Activated T-helper 1 cell treated with anti-CD3 and anti-CD28 coated beads, Interleukin-2, amount 50 U/mL, for 16 hours (primary cell): ENCODE measurements at places on chromosomes 12 and 14.
A peak's percentile ranks its signal among the peaks of the same experiment; 100 is the strongest.

DNA sequence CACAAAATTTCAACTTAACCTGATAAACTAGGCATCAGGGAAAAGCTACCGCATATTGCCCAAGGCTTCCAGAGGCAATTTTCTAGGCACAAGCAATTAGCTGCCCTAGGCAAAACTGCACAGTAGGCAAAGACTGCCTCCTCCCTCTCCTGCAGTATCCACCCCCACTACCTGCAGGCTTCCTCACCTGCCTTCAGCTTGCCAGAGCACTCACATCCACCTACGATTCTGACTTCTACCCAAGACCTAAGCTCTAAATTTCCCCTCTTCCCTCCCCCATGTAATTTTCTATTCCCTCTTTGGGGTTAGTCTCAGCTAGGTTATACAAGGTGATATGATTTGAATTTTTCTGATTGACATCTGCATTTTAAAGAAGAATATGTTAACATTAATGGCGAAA lies 21.9 kb upstream of the CCDC196 start:
- DNase-seq: no peak

DNA sequence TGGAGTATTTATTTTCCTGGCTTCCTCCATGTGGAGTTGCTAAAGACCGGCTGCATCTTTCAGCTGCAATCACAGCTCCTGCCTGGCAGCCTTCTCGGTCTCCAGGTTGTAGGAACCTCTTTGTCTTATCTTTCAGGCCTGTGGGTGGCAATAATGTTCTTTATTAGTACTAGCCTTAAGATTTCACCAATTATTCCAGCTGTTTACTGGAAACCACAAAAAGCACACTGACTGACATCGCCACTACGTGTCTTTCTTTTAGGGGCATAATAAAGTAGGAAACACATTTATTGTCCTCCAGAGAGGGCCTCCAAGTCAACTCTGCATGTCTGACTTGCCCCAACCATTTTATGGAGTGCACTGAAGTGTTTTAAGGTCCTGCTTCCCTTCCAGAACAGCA lies 1116.5 kb upstream of the TMEM132C start:
- no peak for DNase-seq

DNA sequence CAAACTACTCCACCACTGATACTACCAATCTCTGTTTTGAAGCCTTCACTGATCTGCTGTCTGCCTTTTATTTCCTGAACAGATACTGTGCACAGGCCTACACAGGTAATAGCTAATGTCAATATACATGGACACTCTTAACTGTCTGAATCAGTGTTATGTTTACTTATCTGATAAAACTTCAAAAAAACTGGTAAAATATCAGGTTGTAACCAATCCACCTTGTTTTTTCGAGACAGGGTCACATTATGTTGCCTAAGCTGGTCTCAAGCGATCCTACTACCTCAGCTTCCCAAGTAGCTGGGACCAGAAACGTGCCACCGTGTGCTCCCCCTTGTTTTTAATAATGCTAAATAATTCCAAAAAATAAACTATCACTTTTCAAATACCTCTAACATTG lies 43.5 kb downstream of the HECTD1 start:
- no peak for DNase-seq

GRCh38 chr12:47507221-47507620 lies 198.6 kb downstream of the RPAP3 start:
- DNase-seq: no peak

GRCh38 chr14:63288853-63289252 lies 29.9 kb downstream of the GPHB5 start:
- no peak for DNase-seq

GRCh38 chr12:110908377-110909152 lies 11.8 kb downstream of the MYL2 start:
- no peak for DNase-seq

GRCh38 chr12:69167648-69168165 lies 71.7 kb upstream of the CPSF6 start:
- no peak for DNase-seq

DNA sequence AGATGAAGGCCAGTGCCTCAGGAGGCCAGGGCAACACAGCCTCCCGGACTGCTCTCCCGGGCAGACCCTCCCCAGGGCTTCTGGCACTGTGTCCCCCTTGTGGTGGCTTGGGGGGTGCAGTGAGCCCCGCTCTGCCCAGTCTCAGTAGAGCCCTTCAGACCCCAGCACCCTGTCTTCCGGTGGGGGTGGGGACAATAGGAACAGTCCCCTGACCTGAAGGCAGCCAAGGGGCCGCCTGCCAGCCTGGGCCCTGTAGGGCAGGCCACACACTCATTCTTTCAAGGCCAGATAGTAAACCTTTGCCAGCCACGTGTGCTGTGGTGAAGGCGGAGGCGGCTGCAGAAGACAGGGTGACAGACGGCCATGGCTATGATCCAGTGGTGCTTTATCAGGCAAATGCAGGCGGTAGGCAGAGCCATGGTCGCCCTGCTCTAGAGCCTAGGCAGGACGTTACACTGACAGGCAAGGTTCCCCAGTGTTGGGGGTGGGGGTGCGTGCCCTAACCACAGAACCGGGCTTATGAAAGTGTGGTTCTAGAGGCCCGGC lies 15.0 kb downstream of the ZFYVE21 start:
- DNase-seq: no peak

DNA sequence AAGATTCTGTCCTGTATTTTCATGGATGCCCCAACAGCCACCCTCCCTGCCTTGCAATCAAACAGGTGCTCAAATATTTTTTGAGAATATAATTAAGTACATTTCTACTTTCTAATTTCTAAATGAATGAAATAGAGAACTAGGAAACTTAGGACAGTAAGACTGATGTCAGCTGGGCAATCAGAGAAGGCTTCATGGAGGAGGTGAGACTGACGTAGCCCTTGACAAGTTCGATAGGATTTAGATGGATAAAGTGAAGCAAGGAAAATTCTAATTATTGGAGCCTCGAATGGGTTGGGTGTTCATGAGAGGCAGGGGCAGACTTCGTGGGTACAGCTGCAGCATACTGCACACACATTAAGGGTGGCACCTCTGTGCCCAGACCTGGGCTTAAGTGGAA lies 36.0 kb downstream of the NINJ2 start:
- no peak for DNase-seq

GRCh38 chr14:58918066-58918738 lies 270.3 kb upstream of the DAAM1 start:
- DNase-seq: no peak

- DNase-seq: no peak
These were observed 131.7 kb downstream of the LLPH start for GRCh38 chr12:65998536-65999530.

- DNase-seq: peak; percentile 45
These were observed 24.1 kb upstream of the BCDIN3D start for GRCh38 chr12:49866859-49867569.

GRCh38 chr12:39252628-39253027 lies 190.3 kb downstream of the KIF21A start:
- DNase-seq: no peak

DNA sequence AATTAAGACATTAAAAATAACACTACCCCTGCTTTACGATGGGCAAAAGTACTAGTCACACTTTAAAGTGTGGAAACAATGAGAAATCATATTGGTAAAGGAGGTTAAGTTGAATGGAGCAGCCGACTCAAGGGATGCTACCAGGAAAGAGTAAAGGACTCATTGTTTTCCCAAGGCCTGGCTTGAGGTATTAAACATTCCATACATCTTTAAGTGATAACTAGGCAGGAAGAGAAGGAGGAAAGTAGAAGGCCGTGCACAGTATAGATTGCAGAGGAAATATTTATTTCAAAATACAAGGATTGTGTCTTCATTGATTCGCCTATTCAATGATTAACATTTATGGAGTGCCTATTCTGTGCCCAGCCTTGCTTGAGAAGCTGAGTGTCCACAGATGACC lies 20.6 kb upstream of the YARS2 start:
- DNase-seq: no peak

GRCh38 chr14:103313704-103314103 lies 20.3 kb upstream of the EIF5 start:
- DNase-seq: no peak

- DNase-seq: no peak
These were observed 222.5 kb downstream of the PIK3C2G start for GRCh38 chr12:18483698-18484325.

DNA sequence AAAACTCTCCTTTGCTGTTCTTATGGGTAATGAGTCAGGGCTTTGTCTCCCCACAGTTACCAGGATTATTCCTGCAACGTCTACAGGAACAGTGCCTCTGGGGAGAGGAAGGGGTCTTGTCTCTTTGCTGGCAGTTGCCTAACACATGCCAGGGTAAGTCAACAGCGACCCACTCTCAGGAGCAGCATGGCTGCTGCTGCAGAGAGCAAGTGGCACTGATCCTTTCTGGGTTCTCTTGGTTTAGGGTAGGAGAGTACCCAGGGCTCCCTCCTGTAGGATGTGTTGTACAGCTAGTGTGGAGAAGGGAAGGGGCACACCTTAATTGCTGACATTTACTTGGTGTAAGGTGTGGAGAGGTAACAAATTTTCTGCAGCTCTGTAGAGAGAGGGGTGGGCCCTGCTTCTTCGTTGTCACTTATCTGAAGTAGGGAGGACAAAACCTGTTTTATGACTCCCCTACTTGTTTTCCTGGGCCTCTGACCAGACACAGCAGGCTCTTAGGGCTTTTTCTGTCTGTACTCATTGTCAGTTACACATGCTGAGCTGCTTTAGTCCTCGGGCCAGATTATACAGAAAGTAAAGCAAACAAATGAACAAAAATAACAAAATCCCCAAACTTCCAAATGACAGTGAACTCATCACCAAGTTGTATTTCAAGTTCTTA lies 168.2 kb downstream of the ACSS3 start:
- no peak for DNase-seq

- DNase-seq: no peak
These were observed 39.4 kb downstream of the ZFHX2 start for GRCh38 chr14:23512156-23512555.

GRCh38 chr12:1360441-1361210 lies 233.8 kb downstream of the FBXL14 start:
- DNase-seq: no peak

DNA sequence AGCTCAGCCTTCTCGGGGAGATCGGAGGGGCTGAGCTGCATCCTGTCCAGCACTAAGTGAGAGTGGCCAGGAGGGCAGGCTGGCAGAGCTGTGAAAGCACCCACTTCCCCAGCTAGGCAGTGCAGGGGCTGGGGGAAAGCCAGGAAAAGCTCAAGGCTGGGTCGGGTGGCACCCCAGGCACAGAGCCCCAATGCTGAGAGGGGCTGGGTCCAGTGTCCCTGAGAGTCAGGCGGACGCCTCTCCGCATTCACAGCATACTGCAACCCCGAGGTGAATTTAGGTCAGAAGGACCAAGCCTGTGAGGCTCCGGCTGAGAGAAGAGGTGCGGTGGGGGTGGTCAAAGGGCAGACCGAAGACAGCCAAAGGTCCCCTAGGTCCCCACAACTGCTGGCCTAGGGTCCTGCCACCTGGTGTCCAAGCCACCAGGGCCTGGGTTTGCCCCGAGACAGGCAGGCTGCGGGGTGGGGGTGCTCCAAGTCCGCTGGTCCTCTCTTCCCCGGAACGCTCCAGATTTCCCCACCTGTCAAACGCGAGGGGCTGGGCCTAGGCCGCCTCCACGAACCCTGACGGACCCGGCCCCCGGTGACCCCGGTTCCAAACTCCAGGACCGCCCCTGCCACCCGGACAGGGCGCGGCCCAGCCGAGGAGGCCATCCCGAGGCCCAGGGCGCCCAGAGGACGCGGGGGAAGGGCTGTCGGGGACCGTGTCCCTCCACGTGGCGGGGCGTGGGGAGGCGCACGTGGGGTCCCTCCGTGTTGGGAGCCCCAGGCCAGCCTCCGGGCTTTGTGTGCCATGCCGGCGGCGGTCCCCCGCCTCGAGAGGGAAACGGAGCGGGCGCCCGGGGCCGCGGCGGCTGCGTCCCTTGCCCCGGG lies 527 bp downstream of the CAMKK2 start:
- DNase-seq: no peak

- DNase-seq: no peak
These were observed 13.2 kb downstream of the RAB35 start for GRCh38 chr12:120103371-120103770.

DNA sequence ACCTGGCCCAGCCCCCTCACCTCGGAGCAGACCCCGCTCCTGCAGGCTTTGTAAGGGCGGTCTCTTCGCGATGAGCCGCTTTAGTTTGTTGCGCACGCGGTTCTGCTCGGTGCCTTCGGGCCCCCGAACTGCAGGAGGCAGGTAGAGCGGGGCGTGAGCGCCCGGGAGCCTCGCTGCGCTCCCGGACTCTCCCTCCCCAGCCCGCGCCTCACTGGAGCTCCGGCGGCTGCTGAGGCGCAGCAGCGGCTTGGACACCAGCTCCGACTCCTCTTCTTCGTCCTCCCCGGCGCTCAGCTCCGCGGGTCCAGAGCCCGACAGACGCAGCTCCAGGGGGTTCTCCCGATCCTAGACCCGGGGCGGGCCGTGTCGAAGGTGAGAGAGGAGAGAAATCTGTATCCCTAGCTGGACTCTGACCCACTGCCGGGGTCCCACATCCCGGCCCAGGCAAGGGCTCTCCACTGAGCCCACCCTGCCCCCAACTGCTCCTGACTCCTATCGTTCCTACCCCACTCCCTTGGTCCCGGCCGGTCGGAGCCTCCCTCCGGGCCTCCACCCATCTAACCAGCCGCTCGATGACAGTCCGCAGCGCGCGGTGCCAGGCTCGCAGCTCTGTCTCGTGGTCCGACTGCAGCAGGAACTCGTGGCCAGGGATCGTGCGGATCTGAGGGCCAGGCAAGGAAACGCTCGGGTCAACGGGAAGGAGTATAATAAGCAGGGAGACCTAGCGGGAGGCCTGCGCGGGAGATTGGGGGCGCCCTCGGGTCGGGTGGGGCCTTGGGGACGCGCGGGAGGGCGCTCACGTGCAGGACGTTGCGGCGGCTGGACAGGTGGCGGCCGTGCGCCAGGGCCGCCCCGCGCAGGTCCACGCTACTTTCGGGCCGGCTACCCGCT lies 4.2 kb downstream of the ARHGAP9 start:
- DNase-seq: no peak

GRCh38 chr12:79333144-79333543 lies 357.6 kb downstream of the PAWR start:
- DNase-seq: no peak
